ENCODE measurements at places on chromosomes 4 and X. TPM values are rescaled to one million over a fixed set of nuclear protein-coding genes. Genes with fewer than 3 reads are reported as not detected.

- H3K27ac ChIP-seq, result no peak overlapping the region
- H3K4me1 ChIP-seq, result no peaks in the 10 kb centered on the region
- H3K4me3 ChIP-seq, result no peak overlapping the region
- H3K27me3 ChIP-seq, result no peaks in the 10 kb centered on the region
- no peaks in the 10 kb centered on the region for H3K36me3 ChIP-seq
- DNase-seq, result no peak
These were observed 58.2 kb downstream of the RAB40AL start for GRCh38 chrX:102995316-102995715.

GRCh38 chr4:167613381-167613780, 379.1 kb upstream of the SPOCK3 start:
- DNase-seq, result no peak
- no peaks in the 10 kb centered on the region for H3K36me3 ChIP-seq
- H3K27ac ChIP-seq, result no peak overlapping the region
- H3K4me1 ChIP-seq, result no peaks in the 10 kb centered on the region

Gene IDUA
- 6.5 TPM for total RNA-seq

GRCh38 chrX:72073633-72074032, 58.1 kb downstream of the RTL5 start:
- no peaks in the 10 kb centered on the region for H3K4me1 ChIP-seq
- H3K27ac ChIP-seq, result no peak overlapping the region
- H3K36me3 ChIP-seq, result no peaks in the 10 kb centered on the region
- no peak overlapping the region for H3K4me3 ChIP-seq

GRCh38 chr4:683982-684622, 4.8 kb downstream of the SLC49A3 start:
- H3K4me1 ChIP-seq, result peaks cover 14% of the 10 kb centered on the region
- no peak for DNase-seq
- H3K36me3 ChIP-seq, result no peaks in the 10 kb centered on the region
- H3K4me3 ChIP-seq, result no peak overlapping the region
- no peaks in the 10 kb centered on the region for H3K27me3 ChIP-seq
- no peak overlapping the region for H3K27ac ChIP-seq

GRCh38 chrX:46185923-46186810, 359.1 kb downstream of the ZNF674 start:
- no peak for DNase-seq
- no peak overlapping the region for H3K4me3 ChIP-seq
- H3K27ac ChIP-seq, result no peak overlapping the region
- H3K4me1 ChIP-seq, result no peaks in the 10 kb centered on the region

Gene TMSB15C
- total RNA-seq, result 2.6 TPM

DNA sequence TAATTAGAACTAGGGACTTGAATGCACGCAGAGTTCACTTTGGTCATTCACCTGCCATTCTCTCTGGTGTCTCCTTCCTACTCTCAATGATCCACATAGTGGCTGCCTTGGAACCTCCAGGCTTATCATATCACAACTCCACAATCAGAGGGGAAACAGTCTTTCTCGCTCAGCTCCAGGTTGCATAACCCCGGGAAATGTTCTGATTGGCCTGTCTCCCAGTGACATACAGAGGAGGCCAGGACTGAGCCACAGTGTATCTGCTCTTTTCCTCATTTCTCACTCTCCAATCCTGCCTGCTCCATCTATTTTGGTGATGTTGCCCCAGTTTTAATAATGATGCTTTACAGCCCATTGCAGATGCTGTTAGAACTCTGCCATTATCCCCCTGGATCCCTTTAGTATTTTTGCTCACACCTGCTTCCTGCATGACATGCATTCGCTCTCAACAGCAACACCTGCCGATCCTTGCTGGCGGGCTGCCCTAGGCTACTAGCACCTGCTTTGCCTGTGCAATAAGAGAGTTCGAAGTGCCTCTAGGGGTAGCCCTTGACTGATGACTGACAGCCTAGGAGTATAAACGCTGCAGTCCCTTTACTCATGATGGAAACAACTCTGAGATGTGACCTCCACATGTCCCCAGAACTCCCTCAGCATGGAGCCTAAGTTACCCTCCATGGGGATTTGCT, 211.3 kb upstream of the RPS6KA3 start:
- H3K27me3 ChIP-seq, result no peaks in the 10 kb centered on the region
- no peak overlapping the region for H3K4me3 ChIP-seq
- no peaks in the 10 kb centered on the region for H3K4me1 ChIP-seq
- no peak for DNase-seq
- no peaks in the 10 kb centered on the region for H3K36me3 ChIP-seq
- H3K27ac ChIP-seq, result no peak overlapping the region

GRCh38 chrX:47571896-47572295, 10.3 kb upstream of the TIMP1 start:
- peaks cover 10% of the 10 kb centered on the region for H3K4me1 ChIP-seq
- peaks cover 7% of the 10 kb centered on the region for H3K36me3 ChIP-seq
- no peak overlapping the region for H3K4me3 ChIP-seq
- no peaks in the 10 kb centered on the region for H3K27me3 ChIP-seq
- no peak overlapping the region for H3K27ac ChIP-seq

DNA sequence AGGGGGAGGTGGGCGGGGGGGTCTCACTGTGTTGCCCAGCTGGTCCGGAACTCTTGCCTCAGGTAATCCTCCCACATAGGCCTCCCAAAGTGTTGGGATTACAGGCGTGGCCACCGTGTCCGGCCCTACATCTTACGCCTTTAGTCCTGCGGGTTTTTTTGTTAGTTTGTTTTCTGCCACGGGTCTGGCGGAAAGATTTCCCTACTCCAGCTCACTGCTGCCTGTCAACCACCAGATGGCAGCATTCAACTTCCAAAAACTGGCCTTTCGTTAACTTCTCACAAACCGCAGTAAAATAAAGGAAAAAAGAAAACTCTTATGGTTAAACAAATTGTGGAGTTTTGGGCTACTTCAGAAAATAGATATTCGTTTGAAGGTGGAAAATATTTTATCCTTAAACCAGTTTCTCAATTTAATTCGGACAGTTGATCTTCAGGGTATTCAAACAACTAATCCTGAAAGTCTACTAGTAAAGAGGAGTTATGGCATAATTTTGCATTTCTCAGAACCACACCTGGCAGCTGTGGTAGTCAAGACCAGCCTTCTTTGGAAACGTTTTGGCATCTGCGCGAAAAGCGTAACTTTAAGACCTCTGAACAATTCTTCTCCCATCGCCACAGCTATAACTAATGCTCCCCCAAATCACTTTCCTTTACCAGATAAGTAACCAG, 41.1 kb downstream of the LUZP4 start:
- no peaks in the 10 kb centered on the region for H3K27me3 ChIP-seq
- no peaks in the 10 kb centered on the region for H3K36me3 ChIP-seq
- no peak for DNase-seq
- no peak overlapping the region for H3K27ac ChIP-seq
- H3K4me1 ChIP-seq, result peaks cover 5% of the 10 kb centered on the region
- no peak overlapping the region for H3K4me3 ChIP-seq

- H3K4me3 ChIP-seq, result no peak overlapping the region
- no peak for DNase-seq
- no peak overlapping the region for H3K27ac ChIP-seq
- H3K36me3 ChIP-seq, result no peaks in the 10 kb centered on the region
These were observed 109.0 kb upstream of the MAMLD1 start for GRCh38 chrX:150253959-150254620.
